ENCODE measurements at places on chromosomes 11 and 22.

- no peak for DNase-seq
Measured at GRCh38 chr11:87056091-87056490, 18.4 kb downstream of the TMEM135 start.

- no peak for DNase-seq
Measured at GRCh38 chr11:14102766-14103165, 140.2 kb downstream of the SPON1 start.

GRCh38 chr11:45662665-45663485 lies 2.5 kb downstream of the CHST1 start:
- DNase-seq: no peak

- no peak for DNase-seq
Measured at GRCh38 chr11:122220321-122220720, 104.3 kb upstream of the BLID start.

- peak; percentile 4 for DNase-seq
Measured at GRCh38 chr11:123628936-123629683, 25.3 kb downstream of the SCN3B start.

DNA sequence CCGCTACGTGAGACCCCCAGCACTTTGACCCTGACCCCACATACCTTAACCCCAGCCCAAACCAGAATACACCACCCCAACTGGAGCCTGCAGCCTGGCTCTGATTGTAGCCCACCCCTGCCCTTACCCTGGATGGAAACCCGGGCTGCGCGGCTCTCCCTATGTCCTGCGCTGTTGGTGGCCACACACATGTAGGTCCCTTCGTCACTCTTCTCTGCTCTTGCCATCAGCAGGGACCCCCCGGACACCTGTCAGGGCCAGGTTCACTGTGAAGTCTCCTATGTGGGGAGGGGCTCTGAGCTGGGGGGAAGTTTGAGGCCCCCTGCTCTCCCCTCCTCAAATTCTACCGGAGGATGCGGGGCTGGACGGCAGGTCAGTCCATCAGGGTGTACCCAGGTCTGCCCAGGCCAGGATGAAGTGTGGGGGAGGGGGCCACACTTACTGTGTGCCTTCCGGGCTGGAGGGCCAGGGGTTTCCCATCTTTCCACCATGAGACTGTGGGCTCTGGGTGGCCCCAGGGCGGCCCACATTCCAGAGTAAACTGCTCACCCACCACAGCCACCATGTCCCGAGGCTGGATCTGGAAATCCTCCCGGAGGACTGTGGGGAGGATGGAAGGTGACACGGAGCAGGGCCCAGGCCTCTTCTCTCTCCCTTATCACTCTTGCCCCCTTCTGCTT lies 1.5 kb downstream of the ROBO4 start:
- DNase-seq: no peak

DNA sequence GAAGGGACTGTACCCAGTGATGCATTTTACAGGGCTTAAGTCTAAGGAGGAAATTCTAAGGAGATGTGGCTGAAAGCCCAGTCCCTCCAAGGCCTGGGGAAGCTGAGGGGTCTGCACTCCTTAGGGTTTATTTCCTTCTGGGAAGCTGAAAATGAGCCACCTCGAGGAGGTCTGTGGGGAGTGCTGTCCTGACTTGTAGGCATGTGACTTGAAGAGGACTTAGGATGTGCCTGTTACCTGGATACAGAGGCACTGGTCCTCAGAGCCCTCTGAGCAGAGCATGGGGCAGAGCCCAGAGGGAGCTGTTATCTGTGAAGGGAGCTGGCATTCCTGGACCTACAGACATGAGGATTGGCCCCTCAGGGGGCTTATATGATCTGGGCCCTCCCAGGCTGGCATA lies 77.1 kb downstream of the TP53I11 start:
- DNase-seq: no peak

- no peak for DNase-seq
Measured at GRCh38 chr11:110029714-110030113, 63.5 kb upstream of the ZC3H12C start.

GRCh38 chr11:19164881-19165280 lies 36.9 kb downstream of the CSRP3 start:
- DNase-seq: no peak

GRCh38 chr22:27179161-27179560 lies 521.8 kb downstream of the MIAT start:
- DNase-seq: no peak

GRCh38 chr11:125968354-125968753 lies 22.5 kb downstream of the VSIG10L2 start:
- no peak for DNase-seq

DNA sequence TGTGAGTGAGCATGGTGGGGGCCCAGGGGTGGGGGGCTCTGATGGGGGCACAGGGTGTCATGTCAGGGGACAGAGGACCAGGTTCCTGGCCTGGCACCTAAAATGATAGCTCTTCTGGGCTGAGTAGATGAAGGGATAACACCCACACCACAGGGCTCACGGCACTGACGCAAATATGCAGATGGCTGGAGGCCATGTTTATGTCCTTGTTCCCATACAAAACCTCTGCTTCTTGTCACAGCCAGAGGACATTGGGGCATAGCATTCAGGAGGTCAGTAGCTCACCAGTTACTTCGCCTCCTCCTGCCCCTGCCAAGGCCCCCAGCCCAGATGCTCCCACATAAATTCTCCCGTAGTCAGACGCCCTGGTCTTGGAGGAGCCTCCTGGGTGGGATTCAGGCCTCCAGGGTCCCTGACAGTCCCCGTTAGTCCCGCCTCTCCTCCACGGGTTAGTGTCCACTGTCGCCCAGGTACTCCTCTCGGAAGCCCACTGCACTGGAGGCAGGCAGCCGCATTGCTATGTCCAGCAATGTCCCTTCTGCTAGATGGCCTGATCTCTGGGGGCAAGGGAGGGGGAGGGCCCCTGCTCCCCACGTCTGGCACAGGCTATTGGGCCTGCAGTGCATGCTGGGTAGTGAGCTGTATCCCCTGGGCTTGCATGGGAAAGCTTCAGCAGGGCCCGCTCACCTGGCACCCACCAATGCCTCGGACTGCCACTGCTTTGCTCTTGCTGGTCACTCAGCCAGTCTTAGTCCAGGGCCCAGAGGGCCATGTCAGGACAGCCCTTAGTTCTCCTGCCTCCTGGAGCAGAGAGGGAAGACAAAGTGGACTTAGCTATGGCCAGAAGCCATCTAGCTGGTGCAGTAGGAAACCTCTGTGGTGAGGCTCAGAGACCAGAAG lies 75.6 kb upstream of the MYOD1 start:
- DNase-seq: no peak

GRCh38 chr11:16981651-16982194 lies 32.5 kb downstream of the PLEKHA7 start:
- no peak for DNase-seq

DNA sequence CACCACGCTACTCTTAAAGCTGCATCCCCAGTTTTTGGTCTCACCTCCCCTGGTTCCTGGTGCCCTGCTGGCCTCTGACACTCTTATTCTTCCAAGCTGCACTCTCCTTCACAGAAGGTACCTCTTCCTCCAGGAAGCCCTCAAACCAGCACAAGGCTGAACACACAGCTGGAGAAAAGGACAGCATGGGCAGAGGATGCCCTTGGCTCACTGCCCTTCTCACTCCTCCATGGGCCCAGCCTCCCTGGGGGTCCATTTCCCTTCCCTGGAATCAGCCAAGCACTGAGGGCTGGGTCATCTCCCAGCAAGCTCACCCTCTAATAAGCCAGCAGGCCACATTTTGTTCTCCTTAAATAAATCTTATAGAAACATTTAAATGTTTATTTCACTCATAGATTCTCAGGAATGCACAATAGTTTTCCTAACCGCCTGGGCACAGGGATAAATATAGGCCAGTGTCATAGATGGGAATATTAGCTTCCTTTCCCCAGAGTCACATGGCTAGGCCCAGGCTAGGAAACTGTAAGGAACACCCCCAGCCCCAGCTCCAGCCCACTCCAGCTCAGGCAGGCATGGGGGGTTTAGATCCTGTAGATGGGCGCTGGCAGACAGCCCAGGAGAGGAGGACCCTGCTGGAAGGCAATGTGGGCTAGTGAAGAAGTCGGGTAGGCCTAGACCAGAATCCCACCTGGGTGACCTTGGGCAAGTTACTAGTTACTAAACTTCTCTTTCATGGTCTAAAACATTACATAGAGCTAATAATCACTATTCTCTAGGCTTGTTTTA lies 51.5 kb downstream of the IRAG1 start:
- DNase-seq: no peak

- DNase-seq: no peak
Measured at GRCh38 chr22:24989541-24989951, 37.0 kb downstream of the KIAA1671 start.

GRCh38 chr22:28438183-28438768 lies 241.4 kb downstream of the TTC28 start:
- no peak for DNase-seq

DNA sequence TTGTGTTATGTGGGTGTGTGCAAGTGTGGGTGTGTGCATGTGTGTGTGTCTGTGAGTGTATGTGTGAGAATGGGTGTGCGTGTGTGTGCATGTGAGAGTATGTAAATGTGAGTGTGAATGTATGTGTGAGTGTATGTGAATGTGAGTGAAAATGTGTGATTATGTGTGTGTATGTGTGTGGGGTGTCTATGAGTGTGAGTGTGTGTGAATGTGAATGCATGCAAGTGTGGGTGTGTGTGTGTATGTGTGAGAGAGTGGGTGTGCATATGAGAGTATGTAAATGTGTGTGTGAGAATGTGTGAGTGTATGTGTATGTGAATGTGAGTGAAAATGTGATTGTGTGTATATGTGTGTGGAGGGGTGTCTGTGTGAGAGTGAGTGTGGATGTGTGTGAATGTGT lies 1292.7 kb downstream of the TBC1D22A start:
- no peak for DNase-seq

GRCh38 chr11:96125400-96125799 lies 201.5 kb upstream of the MTMR2 start:
- DNase-seq: no peak

GRCh38 chr22:33455036-33455435 lies 396.9 kb upstream of the SYN3 start:
- DNase-seq: no peak

- DNase-seq: no peak
Measured at GRCh38 chr11:48028914-48029680, 48.7 kb downstream of the PTPRJ start.

- DNase-seq: no peak
Measured at GRCh38 chr11:92540096-92540495, 315.5 kb downstream of the FAT3 start.
